ENCODE measurements at places on chromosomes 6 and 20.

DNA sequence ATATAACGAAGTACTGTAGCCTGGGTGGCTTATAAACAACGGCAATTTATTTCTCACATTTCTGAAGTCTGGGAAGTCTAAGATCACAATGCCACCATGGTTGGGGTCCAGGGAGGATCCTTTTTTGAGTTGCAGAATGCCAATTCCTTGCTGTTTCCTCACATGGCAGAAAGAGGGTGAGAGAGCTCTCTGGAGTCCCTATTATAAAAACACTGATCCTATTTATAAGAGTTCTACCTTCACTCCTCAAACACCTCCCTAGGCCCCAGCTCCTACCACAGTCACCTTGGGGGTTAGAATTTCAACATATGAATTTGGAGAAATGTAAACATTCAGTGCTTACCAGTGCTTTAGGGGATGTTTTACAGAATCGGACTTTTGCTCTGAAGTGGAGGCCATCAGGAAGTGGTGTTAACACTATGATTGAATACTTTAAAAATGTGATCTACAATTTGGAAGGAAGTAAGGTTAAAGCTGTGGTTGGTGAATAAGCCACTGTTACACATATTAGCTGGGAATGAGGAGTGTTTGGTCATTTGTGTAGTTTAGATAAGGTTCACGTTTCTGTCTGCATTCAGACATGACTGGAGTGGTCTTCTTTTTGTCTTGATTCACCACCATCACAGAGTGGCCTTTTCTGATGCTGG is 79.9 kb upstream of the SPTLC3 start:
- DNase-seq: no peak

- DNase-seq: no peak
Measured at GRCh38 chr6:44388135-44388487, 605 bp downstream of the CDC5L start.

DNA sequence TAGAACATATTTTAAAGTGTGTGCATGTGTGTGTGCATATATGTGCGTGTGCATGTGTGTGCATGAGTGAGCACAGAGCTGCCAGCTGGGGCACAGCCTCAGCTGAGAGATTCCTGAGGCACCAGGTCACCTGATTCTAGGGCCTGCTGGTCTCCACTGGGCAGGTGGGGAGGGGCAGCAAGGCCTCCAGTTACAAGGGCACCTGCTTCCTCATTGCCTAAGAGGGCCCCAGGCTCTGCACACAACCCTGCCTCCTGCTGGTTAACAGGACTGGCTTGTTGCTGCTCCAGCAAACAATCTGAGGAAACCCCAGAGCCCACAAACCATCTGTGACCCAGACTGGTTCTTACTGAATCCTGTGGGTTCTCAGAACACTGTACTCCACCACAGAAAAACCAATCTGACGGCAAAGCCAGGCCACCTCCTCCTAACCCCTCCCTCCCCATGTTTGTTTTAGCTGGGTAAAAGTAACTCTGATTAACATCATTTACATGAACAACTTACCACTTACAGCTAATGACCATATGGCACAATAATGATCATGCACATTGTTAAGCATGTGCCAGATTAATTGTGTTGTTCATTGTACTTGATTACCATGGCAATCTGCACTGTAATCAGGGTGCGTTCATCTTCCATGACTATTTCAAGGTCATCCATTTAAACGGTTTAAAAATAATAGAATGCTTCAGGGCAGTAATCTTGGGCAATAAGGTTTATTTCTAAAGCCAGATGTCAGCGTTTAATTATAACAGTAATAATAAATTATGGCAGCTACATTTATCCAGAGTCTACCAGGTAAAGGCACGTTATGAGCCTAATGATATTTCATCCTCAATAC is 23.1 kb upstream of the UBE2J1 start:
- DNase-seq: no peak

GRCh38 chr6:157273756-157274470 is 49.4 kb downstream of the TMEM242 start:
- peak; percentile 5 for DNase-seq

DNA sequence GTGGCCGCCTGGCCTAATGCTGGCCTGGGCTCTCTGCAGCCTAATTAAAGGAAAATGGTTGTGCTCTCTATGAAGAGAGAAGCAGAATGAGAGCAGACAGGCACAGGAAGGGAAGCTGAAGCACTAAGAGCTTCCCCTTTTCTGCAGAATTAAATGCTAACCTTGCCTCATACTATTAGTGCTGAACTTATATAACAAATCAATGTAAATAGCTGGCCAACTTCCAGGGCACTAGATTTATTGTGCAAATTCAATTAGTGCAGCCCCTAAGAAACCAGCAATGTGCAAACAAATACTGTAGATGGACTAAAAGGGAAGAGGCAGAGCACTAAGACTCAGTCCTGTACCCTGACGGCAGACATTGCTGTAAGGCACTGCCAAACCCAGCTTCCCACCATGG is 36.1 kb upstream of the INSM1 start:
- no peak for DNase-seq

GRCh38 chr20:12598894-12599293 is 409.9 kb upstream of the SPTLC3 start:
- no peak for DNase-seq

GRCh38 chr6:87498048-87498447 is 25.3 kb downstream of the SLC35A1 start:
- no peak for DNase-seq

- DNase-seq: no peak
Measured at GRCh38 chr6:21947731-21948386, 349.0 kb downstream of the PRL start.

DNA sequence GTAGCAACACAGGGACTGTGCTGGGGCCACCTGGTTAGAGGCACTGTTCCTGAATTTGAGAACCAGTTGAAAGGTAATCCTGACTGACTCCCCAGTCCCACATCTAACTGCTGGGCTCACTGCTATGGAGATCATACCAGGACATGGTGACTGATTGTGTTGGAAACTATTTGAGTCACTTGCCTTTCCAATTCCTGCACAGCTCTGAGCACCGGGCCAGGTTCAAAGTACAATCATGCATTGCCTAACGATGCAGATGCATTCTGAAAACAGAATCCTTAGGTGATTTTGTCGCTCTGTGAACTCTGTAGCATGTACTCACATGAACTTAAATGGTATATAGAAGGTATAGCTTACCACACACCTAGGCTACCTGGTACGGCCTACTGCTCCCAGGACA is 215.3 kb downstream of the BMP7 start:
- DNase-seq: no peak

DNA sequence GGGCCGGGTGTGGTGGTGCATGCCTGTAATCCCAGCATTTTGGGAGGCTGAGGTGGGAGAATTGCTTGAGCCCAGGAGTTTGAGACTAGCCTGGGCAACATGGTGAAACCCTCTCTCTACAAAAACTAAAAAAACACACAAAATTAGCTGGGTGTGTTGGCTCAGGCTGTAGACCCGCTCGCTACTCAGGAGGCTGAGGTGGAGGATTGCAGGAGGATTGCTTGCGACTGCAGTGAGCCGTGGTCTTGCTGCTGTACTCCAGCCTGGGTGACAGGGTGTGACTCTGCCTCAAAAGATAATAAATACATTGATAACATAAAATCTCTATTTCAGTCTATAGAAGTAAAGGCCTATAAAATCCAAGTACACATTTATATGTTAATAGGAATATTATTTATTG is 49.3 kb downstream of the SLC17A5 start:
- DNase-seq: no peak

DNA sequence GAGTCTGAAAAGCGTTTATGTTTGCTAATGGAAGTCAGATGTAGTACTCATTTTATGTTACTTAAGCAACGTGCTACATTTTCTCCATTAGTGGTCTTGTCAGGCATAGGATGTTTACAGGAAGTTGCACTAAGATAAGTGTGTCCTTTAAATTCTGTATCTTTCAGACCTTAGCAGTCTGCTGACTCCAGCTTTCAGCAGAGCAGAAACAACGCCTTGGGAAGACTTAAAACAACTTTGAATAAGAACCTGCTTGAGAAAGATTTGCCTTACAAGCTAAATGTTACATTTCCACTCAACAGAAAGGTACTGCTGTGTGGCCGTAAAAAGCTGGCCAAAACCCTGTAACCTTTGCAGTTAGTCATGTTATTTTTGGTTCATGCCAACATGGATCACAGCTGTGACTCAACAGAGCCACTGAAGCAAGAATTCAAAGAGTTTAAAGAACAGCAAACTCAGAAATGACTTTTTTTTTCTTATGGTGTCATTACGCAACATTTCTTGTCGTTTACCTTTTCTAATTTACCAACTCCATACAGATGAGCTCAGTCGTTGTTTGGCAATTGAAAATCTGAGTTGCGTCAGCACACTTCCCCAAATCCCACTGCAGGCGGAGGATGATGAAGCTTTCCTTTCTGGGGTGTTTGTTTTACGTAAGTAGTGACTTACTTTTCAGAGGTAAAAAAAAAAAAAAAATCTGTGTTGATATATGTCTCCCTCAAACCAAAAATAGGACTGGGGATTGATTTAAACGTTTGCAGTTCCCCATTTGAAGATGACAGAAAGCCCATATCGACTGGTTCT is 27.9 kb upstream of the BMP6 start:
- DNase-seq: no peak

DNA sequence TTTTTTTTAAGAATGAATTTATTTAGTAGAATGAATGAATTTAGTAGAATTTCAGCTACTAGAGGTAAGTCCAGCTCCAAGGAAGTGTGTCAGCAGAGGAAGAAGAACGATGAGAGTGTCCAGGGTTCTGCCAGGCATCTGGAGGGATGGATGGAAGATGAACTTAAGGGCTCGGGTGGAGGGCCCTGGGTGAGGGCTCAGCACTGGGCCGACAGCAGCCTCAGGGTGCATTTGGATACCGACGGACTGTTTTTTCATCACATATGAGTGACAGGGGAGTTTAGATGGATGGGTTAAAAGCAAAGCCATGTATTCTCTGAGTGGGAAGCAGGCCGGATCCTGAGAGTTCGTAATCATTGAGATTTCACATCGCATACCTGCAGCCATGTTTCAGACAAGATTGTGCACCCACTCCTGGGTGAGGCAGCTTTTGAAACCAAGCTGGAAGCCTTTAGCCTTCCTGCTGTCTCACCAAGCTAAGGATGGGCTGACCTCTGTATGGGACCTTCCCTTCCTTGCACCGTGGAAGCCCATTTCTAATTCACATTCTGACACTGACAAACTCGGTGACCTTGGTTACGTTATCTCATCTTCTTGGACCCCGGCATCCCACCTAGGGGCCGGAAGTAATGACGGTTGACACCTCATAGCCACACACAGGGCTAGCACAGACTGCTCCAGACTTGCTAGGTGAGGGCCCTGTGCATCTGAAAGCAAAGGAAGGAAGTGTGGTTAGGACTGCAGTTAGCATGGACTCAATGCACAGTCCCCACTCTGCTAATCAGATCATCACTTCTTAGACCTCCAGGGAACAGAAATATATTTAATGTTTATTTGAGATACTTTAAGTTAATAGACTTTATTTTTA is 228.5 kb downstream of the SLC24A3 start:
- no peak for DNase-seq

DNA sequence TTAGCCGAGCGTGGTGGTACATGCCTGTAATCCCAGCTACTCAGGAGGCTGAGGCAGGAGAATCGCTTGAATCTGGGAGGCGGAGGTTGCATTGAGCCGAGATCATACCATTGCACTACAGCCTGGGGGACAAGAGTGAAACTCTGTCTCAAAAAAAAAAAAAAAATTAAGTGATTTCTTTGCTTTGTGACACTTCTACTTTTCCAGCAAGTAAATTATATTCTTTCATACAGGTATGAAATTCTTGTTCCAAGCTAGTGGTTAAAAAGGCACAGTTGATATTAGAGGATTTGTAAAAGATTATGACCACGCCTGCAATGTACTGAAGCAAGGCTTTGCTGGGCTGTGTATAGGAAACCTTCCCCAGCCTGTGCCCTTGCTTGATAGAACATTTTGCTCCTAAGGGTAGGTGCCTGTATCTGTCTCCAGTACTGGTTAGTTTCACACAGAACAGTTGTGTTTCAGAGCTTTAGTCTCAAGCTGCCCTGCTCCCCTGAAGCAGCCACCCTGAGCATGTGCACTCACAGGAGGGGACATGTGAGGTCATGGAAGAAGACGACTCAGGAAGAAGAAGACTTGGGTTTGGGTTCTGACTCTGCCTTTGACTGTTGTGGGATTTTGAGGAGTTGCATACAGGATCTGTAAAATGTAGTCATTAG is 10.2 kb downstream of the PTPN1 start:
- DNase-seq: no peak

DNA sequence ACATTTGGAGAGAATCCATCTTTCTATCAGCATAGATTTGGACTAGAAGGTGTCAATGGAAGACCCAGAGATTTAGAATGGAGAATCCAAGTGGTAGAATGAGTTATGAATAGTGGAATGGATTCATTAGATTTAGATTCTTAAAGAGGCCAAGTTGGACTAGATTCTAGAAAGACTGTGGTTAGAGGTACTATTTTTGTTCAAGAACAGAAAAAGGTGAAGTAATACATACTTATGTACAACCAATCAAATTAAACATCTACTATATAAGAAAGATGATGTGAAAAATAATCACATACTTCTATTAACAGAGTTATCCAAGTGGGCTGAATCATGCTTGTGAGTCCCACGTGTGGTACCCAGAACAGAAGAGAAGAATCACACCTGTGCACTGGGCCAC is 33.8 kb upstream of the ADTRP start:
- DNase-seq: no peak

DNA sequence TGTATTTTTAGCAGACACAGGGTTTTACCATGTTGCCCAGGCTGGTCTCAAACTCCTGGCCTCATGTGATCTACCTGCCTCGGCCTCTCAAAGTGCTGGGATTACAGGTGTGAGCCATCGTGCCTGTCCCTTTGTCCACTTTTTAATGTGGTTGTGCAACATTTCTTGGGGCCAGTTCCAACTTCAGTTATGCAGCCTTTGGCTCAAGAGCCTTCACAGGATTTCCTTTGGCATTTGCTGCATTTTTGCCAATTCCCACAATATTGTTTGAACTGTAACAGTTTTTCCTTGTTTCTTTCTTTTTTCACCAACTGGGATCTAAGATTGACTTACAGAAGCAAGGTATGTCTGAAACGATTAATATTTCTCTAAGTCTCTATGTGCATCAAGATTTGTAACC is 63.6 kb downstream of the EDN1 start:
- no peak for DNase-seq

DNA sequence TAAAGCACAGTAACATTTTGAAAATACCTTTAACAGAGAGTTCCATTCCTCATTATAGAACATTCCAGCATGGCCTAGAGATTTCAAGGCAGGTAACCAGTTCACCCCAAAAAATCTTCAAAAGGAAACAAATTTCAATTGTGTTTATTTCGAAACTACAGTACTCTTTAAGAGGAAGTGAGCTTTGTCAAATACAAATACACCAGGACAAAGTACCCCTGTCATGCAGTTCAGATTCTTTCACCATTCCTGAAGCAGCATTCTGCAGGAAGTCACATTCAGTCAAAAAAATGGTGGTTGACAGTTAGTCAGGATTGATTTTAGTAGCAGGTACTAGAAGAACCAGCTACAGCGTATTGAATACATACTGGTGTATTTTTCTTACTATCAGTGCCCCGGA is 89.6 kb upstream of the RIN2 start:
- no peak for DNase-seq

- no peak for DNase-seq
Measured at GRCh38 chr6:118042855-118043254, 135.8 kb downstream of the SLC35F1 start.

GRCh38 chr6:170199716-170200115 is 91.2 kb downstream of the DLL1 start:
- no peak for DNase-seq

Measured in anterior cingulate cortex (tissue), 58 donors.